ENCODE measurements at places on chromosomes 7 and 10.

- DNase-seq, result no peak
Measured at GRCh38 chr7:1811850-1812508, 141.9 kb downstream of the ELFN1 start.

GRCh38 chr7:98126311-98127142, 19.9 kb downstream of the LMTK2 start:
- no peak for DNase-seq

GRCh38 chr7:140638173-140638791, 2.3 kb downstream of the DENND2A start:
- DNase-seq, result no peak

- no peak for DNase-seq
Measured at GRCh38 chr7:44158873-44159631, 17.9 kb upstream of the MYL7 start.

DNA sequence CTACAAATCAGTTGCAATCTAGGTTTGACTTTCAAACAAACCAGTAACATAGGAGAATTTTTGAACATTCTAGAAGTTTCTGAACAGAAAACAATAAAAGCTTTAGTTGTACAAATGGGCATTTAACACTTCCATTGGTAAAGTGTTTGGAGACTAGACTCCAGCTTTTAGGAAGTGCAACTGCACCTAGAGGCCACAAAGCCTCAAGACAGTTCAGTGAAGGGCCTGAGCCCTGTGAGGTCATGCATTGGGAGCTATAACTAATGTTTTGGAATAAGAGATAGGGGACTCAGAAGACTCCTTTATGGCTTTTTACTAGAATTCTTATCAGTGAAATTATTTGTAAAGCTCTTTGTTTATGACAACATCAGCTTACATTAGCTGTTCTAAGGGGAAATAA, 3.0 kb upstream of the EPHB6 start:
- no peak for DNase-seq

DNA sequence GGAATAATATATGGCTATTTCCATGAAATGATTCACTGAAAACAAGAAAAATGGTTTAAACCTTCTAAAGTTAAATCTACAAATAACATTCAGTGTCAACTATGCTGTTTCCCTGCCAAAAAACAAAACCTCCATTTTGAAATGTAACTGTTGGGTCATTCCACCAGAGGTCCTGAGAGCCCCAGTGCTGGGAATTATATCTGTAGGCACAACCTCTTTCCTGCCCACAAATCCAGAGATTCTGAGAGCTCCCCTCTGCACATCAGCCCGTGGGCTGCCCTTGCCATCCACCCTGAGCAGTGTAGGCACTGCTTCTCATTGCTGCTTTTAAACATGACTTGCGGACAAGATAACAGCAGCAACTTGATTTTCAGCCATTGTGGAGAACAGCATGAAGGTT, 198.6 kb downstream of the TMEM178B start:
- DNase-seq, result no peak

- DNase-seq, result no peak
Measured at GRCh38 chr10:23496727-23497126, 57.9 kb downstream of the OTUD1 start.

DNA sequence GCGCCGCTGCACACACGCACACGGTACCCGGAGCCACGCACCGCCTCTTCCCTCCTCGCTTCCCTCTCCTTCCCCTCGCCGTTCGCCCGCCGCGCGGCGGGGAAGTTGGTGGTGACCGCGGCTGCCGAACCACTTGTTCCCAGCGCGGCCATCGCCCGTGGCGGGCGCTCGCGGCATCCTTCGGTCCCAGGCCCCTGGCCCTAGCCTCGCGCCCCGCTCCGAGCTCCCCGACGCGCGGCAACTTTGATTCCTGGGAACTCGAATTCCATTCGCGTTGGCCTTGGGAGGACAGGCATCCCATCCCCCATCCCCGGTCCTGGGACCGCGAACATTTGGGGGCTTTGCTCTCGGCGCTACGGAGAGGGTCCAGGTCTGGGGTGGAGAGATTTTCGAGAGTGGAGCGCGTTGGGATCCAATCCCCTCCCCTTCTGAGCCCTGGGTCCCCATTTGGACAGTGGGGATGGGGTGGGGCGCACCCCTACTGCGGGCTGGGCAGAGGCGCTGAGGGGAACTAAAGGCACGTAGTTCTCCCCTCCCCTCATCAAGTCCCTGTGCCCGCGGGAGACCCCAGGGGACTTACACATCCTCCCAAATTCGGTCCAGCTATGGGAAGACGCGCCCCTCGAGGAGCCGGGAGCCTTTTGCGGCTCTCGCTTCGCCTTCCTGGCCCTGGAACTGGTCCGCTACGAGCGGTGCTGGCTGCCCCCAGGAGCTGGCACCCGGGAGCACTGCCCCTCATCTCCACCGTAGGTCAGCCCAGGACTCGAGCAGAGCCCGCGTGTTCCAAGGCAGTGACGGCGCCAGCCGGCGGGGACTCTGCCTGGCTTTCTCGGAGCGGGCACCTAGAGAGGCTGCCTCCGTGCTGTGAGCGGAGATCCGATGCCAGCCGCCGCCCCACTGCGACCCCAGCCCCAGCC, 834 bp downstream of the CDH23 start:
- DNase-seq, result no peak

DNA sequence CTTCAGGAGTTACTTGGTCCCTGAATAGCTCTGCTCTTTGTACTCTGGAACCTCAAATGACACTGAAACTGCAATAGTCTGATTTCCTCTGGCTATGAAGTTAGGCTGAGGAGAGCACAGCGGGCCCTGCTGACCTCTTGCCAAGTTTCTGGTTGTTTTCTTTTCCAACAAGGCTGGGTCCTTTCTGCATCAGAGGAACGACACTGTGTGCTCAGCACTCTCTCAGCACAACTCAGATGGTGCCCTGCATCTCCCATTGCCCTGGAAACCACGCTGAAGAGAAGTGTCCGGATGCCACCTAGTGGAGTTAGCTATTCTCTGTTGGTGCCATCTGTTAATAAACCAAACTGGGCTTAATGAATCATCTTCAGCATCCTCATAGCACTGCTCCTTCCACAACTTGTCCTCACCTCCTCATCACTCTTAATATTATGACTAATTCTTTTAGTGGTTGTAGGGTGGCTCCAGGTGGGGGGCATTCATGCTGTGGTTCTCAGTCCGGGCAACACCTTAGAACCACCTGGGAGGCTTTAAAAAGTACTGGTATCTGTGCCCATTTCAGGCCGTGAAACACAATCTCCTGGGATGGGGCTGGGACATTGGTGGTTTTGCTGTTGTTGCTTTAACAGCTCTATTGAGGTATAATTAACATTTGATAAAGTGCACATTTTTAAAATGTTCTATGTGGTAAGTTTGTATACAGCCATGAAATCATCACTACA, 8.2 kb upstream of the EFCAB10 start:
- DNase-seq, result peak; percentile 37
